Activated CD4-positive, alpha-beta memory T cell treated with anti-CD3 and anti-CD28 coated beads, Interleukin-2, amount 10 ng/mL, durations not matched to agents 7 days and 5 days (primary cell): ENCODE measurements at places on chromosomes 2 and 18.

DNA sequence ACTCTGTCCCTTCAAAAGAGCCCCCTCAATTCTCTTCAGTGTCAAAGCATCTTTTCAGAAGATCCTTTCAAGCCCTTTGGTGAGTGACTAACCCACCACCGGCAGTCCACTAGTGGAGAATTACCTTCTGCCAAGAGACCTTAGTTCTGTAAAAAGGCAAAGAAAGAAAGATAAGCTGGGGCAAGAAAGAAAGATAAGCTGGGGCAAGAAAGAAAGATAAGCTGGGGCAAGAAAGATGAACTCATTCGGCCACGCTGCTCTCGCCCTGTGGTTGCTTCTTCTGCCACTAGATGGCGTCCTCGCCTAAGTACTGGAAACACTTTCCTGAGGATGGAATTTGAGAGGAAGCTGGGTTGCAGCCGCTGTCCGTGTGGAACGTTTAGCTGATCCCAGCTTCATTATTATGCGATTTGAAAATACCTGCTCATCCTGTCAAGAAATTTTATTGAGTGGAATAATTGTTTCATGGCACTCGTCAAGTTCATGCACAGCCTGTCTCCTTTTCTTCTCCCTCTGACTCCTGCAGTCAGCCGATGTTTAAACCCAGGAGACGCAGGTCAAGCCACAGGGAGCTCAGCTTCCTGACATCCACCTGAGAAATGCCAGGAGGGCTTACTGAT, 17.3 kb upstream of the ANXA4 start:
- DNase-seq = peak; percentile 87
- no peak overlapping the region for H3K27ac ChIP-seq
- no peaks in the 10 kb centered on the region for H3K36me3 ChIP-seq
- H3K4me3 ChIP-seq = peak overlapping the region; percentile 41
- peaks cover 6% of the 10 kb centered on the region for H3K4me1 ChIP-seq
- no peaks in the 10 kb centered on the region for H3K27me3 ChIP-seq

DNA sequence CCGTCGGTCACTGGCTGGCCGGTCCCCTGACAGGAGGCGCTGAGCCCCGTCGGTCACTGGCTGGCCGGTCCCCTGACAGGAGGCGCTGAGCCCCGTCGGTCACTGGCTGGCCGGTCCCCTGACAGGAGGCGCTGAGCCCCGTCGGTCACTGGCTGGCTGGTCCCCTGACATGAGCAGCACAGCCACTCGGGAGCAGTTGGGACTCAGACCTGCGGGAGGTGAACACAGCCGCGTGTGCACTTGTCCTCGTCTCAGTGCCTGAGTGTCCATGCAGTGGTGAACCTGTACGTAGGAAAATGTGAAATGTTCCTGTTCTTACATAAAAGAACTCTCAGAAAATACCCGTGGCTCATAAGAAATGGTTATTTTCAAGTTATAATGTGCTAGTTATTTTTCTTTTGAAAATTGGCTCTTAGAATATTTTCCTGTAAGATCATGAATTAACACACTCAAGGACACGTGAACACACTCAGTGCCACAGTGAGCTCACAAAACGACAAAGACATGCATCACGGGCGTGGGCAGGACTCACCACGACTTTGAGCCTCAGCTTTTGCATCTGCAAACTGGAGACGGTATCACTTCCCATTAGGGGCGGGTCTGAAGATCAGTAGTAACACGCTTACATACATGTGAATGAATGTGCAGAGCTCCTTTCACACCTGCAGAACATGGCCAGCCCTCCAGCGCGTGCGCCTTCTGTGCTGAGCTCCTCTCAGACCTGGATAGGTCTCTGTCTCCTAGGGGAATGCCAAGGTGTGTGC, 21.1 kb upstream of the NFATC1 start:
- H3K4me3 ChIP-seq = no peak overlapping the region
- no peak for DNase-seq
- H3K36me3 ChIP-seq = peaks cover 7% of the 10 kb centered on the region
- H3K27ac ChIP-seq = no peak overlapping the region

DNA sequence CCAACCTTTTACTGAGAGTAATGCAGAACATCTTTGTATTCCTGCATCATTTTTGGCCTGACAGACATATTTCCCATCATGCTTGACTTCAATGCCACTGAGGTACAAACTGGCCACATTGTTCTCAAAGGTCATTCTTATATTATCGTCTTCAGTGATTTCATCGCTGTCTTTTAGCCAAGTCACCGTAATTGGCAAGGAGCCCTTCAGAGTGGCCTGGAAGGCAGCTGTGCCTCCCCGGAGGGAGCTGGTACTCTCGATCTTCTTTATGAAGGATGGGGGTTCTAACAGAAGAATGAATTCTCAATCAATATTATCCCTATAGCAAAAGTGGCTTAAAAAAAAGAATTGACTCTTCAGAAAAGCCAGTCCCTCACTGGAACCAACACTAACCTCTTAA, 75.9 kb downstream of the TTN start:
- H3K27me3 ChIP-seq = peaks cover 2% of the 10 kb centered on the region
- no peak overlapping the region for H3K4me3 ChIP-seq
- no peaks in the 10 kb centered on the region for H3K36me3 ChIP-seq
- H3K27ac ChIP-seq = no peak overlapping the region

DNA sequence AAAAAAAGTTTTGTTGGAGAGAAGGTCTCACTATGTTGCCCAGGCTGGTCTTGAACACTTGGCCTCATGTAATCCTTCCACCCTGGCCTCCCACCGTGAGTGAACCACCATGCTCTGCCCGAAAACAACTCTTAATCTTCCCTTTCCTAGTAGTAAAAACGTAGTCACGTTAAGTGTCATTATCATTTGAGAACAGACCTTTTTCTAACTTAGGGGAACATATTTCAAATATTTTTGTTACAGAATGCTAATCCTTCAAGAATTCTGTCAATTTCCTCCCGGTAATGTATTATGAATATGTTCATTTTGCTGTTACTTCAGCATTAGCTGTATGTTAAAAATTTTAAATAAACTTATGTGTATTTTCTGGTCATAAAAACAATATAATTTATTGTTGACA, 49.7 kb downstream of the MTA3 start:
- no peak for DNase-seq
- H3K36me3 ChIP-seq = peaks cover 9% of the 10 kb centered on the region
- H3K27me3 ChIP-seq = no peaks in the 10 kb centered on the region
- H3K4me3 ChIP-seq = no peak overlapping the region
- H3K4me1 ChIP-seq = peaks cover 6% of the 10 kb centered on the region
- no peak overlapping the region for H3K27ac ChIP-seq

GRCh38 chr18:80159713-80160636, 50.9 kb downstream of the ADNP2 start:
- no peak overlapping the region for H3K27ac ChIP-seq
- peak; percentile 44 for DNase-seq
- H3K27me3 ChIP-seq = peaks cover 8% of the 10 kb centered on the region
- H3K36me3 ChIP-seq = no peaks in the 10 kb centered on the region
- H3K4me3 ChIP-seq = no peak overlapping the region

- H3K27ac ChIP-seq = no peak overlapping the region
- no peak overlapping the region for H3K4me3 ChIP-seq
- H3K36me3 ChIP-seq = no peaks in the 10 kb centered on the region
- H3K4me1 ChIP-seq = peaks cover 14% of the 10 kb centered on the region
- H3K27me3 ChIP-seq = peaks cover 3% of the 10 kb centered on the region
- no peak for DNase-seq
Measured at GRCh38 chr18:11986061-11986460, 4.8 kb downstream of the IMPA2 start.

GRCh38 chr2:226800941-226801784, 1.5 kb upstream of the IRS1 start:
- peaks cover 36% of the 10 kb centered on the region for H3K4me1 ChIP-seq
- peak overlapping the region; percentile 83 for H3K4me3 ChIP-seq
- DNase-seq = peak; percentile 73

- H3K36me3 ChIP-seq = peaks cover 32% of the 10 kb centered on the region
- H3K4me3 ChIP-seq = no peak overlapping the region
- H3K27me3 ChIP-seq = no peaks in the 10 kb centered on the region
- H3K4me1 ChIP-seq = peaks cover 39% of the 10 kb centered on the region
- DNase-seq = no peak
Measured at GRCh38 chr2:202908186-202908585, 3.3 kb downstream of the WDR12 start.

DNA sequence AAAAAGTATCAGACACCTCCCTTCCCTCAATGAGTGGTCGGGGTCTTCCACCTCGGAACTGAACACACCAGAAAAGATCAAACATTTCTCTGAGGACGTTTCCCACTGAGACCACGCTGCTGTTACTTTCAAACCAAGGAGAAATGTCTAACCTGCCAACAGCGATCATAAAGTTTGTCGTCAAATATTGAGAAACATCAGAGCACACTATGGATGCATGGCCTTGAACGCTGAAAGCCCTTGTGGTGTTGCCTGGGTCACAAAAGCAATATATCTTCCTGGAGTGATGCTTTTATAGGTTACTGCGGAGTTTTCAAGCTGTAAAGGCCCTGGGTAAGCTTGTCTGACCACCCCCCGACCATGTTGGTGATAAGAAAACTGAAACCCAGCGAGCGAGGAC, 70.2 kb upstream of the ID2 start:
- peaks cover 12% of the 10 kb centered on the region for H3K27me3 ChIP-seq
- no peak overlapping the region for H3K4me3 ChIP-seq
- H3K27ac ChIP-seq = no peak overlapping the region
- peaks cover 5% of the 10 kb centered on the region for H3K36me3 ChIP-seq

GRCh38 chr18:76741346-76741745, 81.0 kb upstream of the ZNF236 start:
- no peaks in the 10 kb centered on the region for H3K36me3 ChIP-seq
- H3K27me3 ChIP-seq = peaks cover 30% of the 10 kb centered on the region
- H3K27ac ChIP-seq = no peak overlapping the region
- H3K4me3 ChIP-seq = no peak overlapping the region
- DNase-seq = no peak
- peaks cover 20% of the 10 kb centered on the region for H3K4me1 ChIP-seq

DNA sequence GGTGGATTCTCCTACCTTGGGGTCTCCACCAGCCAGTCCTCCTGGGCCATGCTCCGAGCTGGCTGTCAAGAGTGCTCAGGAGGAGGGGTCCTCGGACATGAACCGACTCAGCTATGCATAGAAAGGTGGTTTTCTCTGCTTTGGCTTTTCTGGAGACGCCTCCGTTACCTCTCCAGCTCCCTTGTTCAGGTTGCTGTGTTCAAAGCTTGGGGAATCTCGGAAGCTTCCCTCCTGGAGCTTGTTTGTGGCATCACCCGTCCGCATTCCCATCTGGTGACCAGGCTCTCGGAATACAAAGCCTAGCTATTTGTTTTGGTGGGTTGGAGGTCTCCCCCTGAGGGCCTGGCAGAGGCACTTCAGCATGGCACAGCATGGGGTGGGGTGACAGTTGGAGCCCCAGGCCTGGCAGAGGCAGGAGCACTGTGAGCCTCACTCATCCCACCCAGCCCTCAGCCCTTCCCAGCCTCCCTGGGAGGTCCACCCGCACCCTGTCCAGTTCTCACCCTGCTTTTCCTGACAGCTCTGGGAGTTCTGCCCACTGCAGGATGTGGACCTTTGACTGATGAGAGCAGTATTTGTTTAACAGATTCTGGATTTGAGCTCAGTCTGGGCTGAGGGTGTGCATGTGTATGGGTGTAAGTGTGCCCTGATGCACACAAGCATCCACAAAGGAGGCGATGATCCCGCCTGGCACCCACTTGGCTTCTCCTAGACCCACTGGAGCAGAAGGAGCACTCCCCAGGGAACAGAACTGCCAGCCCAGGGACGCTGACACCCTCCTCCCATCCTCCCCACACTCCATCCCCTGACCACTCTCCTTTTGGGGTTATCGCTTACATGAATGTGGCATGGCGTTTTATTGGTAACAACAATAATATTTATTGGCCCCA, 107.3 kb upstream of the HS6ST1 start:
- peaks cover 27% of the 10 kb centered on the region for H3K27me3 ChIP-seq
- H3K4me1 ChIP-seq = no peaks in the 10 kb centered on the region
- no peak for DNase-seq

- no peaks in the 10 kb centered on the region for H3K36me3 ChIP-seq
- DNase-seq = no peak
- H3K4me1 ChIP-seq = no peaks in the 10 kb centered on the region
Measured at GRCh38 chr2:82330155-82330554, 2025.6 kb upstream of the LRRTM1 start.

- no peaks in the 10 kb centered on the region for H3K36me3 ChIP-seq
- no peak overlapping the region for H3K4me3 ChIP-seq
- DNase-seq = no peak
- H3K27ac ChIP-seq = no peak overlapping the region
- H3K4me1 ChIP-seq = no peaks in the 10 kb centered on the region
Measured at GRCh38 chr2:128797533-128797932, 478.9 kb upstream of the HS6ST1 start.

- H3K36me3 ChIP-seq = no peaks in the 10 kb centered on the region
- no peak for DNase-seq
- H3K27ac ChIP-seq = no peak overlapping the region
- no peak overlapping the region for H3K4me3 ChIP-seq
- H3K4me1 ChIP-seq = no peaks in the 10 kb centered on the region
- peaks cover 2% of the 10 kb centered on the region for H3K27me3 ChIP-seq
Measured at GRCh38 chr2:191931329-191931728, 84.4 kb upstream of the CAVIN2 start.

- H3K36me3 ChIP-seq = no peaks in the 10 kb centered on the region
- H3K4me1 ChIP-seq = no peaks in the 10 kb centered on the region
- no peak for DNase-seq
- H3K4me3 ChIP-seq = no peak overlapping the region
Measured at GRCh38 chr2:76491503-76491902, 780.8 kb upstream of the GCFC2 start.

DNA sequence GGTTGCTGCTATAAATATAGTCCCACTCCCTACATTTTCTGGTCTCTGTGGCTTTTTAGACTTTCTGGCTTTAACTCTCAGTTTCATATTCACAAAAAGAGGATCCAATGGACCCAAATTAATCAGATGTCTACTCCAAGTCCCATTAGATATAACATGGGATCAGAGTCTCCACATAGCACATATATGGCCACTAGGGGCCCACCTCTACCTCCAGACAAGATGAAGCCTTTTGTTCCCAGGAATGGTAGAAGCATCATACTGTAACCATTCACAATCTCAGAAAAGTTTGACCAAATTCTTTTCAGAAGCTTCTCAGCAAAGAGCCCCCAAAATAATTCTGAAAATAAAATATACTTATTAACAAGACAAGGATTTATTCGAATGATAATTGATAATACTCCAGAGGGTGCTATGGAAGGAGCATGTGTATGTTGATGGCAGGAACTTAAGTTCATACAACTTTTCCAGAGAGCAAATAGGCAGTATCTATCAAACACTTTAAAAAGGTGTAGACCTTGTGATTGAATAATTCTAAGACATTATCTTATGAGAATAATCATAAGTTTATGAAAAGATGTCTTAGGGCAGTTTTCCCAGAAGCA, 382.3 kb upstream of the CRIM1 start:
- H3K4me1 ChIP-seq = peaks cover 3% of the 10 kb centered on the region
- H3K4me3 ChIP-seq = no peak overlapping the region
- H3K36me3 ChIP-seq = no peaks in the 10 kb centered on the region
- H3K27ac ChIP-seq = no peak overlapping the region

- H3K4me1 ChIP-seq = peaks cover 20% of the 10 kb centered on the region
- no peak overlapping the region for H3K4me3 ChIP-seq
- H3K27me3 ChIP-seq = no peaks in the 10 kb centered on the region
Measured at GRCh38 chr2:232325324-232326273, 53.0 kb upstream of the ALPP start.

- no peak overlapping the region for H3K27ac ChIP-seq
- H3K4me3 ChIP-seq = no peak overlapping the region
- no peak for DNase-seq
- H3K36me3 ChIP-seq = no peaks in the 10 kb centered on the region
- H3K27me3 ChIP-seq = no peaks in the 10 kb centered on the region
Measured at GRCh38 chr2:107027205-107027604, 141.2 kb upstream of the ST6GAL2 start.
